ENCODE measurements at places on chromosomes 5 and 9. TPM values are rescaled to one million over a fixed set of nuclear protein-coding genes. Genes with fewer than 3 reads are reported as not detected.

- no peak for DNase-seq
Measured at GRCh38 chr5:134136771-134137170, 22.3 kb downstream of the TCF7 start.

DNA sequence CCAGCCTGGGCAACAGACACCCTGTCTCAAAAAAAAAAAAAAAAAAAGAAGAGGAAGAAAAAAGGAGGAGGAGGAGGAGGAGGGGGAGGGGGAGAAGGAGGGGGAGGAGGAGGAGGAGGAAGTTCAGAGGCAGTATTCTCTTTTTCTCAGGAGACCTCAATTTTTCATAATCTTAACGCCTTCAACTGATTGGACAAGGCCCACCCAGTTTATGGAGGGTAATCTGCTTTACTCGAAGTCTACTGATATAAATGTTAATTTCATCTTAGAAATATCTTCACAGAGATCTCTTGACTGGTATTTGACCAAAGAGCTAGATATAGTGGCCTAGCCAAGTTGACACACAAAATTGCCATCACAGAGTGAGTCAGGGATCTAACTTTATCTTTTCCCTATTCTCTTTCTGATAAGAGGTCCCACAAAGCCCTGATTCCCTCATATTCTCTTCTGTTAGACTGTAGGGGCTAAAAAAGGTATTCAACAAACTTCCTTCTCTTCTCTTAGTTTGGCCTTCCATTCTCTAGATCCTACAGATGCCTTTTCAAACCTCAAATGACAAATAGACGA is 115.5 kb upstream of the ABCA1 start:
- no peak for DNase-seq

DNA sequence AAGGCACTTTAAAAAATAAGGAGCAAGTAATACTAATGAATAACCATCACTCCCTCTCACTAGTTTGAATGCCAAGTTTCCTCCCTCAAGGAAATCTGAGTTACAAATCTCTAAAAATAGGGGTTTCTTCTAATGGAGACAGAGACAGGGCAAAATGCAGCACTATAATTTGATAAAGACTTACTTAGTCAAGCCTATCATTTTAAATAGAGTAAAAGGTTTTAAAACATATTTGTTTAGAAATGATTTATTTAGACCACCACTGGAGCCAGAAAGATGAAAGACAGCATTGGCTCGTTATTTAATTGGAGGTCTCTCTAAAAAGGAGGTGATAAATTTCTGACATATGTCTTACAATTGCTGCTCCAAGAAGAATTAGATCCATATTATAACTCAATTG is 228.7 kb downstream of the TLE1 start:
- no peak for DNase-seq

GRCh38 chr5:943201-943917 is 50.7 kb downstream of the TRIP13 start:
- peak; percentile 67 for DNase-seq

- no peak for DNase-seq
Measured at GRCh38 chr5:5179597-5179996, 39.5 kb downstream of the ADAMTS16 start.

DNA sequence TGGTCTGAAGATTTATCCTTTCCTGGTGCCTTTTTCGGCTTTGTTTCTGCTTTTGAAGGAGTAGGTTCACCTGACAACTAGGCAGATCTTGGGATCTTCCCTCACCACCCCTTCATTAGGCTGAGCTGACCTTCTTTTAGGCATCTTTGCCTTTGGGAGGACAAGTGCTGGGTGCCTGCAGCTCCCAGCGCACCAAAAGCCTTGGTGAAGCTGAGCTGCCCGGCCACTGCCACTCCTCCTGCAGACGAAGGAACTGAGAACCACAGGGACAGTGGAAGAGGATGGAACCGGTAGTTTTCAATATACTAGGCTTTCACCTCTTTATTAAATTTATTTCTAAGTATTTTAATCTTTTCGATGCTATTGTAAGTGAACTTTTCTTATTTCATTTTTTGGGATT is 16.8 kb upstream of the MARCOL start:
- DNase-seq = no peak

DNA sequence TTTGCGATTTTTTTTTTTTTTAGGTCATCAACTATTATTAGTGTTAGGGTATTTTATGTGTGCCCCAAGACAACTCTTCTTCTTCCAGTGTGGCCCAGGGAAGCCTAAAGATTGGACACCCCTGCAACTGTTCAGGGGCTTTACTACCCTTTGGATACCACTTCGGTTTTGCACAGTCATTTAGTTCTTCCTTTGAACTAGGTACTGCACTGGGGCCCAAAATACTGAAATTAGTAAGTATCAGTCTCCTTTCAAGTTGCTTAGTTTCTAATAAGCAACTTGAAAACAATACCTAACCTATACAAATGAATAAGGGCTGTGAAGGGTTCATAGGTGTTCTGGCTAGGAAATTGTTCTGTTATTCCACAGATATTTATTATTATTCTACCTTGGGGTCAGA is 45.3 kb downstream of the CWC27 start:
- DNase-seq = no peak

DNA sequence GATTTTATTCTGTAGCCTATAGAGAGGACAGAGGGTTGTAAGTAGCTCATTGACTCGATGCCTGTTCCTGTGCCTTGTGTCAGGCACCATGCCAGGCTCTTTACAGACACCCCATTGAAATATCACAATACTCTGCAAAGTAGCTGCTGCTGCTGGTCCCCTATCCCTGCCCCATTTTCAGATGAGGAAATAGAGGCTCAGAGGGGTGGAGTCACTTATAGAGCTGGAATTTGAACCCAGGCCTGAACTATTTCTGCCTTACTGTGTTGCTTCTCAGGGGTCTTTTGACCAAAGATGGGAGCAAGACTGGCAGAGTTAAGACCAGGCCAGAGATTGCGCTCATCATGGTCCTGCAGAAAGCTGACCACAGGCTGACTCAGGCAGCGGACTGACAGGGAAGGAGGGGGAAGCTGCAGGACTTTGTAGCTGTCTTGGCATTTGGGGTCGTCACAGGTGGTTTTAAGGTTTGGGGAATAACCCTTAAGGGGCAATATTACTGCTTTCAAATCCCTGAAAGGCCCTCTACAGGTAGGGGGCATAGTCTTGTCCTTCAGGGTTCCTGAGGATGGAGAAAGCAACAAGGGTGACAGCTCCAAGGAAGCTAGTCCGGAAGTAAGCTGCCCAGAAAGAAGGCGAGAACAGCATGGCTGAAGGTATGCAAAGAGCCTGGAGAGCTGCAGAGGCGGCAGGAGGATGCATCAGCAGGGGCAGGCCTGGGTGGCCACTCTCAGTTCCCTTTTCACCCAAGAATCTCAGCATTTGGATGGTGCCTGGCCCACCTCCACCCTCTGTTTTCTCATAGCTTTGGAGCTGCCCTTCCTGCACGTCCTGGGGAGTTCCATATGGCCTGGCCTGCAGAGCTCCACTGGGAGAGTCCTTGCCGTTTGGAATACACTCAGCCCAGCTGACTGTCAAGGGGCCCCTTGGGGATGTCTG is 18.3 kb upstream of the NDST1 start:
- DNase-seq = no peak

DNA sequence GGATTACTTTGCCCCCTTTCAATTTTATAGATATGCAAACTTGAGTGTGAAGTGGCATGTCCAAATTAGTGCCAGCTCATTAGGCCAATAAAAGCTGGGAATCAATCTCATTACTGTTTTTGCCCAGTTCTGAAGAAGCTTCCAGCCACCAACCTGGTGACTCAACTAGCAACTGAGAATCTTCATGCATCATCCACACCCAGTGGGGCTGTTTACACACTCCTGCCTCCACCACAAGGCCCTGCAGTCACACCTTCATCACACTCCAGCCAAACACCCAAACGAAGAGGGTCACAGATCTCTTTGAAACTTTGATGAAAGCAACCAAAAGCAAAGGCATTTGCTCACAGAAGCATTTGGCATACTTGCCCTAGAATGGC is 41.3 kb upstream of the S1PR3 start:
- DNase-seq = no peak

Gene PRRX2
- not detected for total RNA-seq

DNA sequence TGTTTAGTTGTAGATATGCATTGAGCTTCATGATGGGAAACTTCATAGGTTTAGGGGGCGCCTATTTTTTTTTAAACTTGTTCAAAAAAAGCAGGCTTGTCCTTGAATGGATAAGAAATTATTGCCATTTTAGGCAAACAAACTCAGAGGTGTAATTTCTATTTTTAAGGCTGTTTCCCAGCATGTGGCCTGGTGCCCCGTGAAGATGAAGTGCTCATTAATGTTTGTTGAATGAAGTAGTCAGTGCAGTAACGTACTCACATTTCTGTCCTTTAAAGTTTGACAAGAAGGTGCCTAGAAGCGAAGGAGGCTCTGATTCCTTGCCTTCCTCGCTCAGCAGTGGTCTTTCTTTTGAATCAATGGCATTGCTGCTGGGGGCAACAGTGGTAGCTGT is 54.3 kb downstream of the ZNF618 start:
- DNase-seq = no peak

DNA sequence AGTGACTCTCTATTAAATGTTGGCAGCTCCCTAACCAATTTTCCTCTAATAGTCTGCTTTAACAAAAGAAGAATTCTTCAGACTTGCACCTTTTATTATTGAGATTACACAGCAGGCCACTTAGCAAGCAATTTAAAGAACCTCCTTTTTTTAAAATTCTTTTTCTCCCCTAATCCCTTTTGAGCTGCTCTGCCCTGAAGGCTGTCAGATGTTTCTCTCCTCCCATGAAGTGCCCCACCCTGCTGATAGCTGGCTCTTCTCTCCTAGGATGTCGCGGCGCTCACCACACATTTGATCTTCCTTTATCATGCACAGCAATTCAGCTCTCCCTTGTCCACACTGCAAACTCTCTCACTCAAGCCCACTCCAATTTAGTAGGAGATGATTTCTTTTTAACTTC is 1471.1 kb upstream of the ACO1 start:
- no peak for DNase-seq

- DNase-seq = no peak
Measured at GRCh38 chr9:137148661-137149060, 9.7 kb downstream of the GRIN1 start.

- DNase-seq = peak; percentile 67
Measured at GRCh38 chr5:99037668-99038067, 108.9 kb upstream of the CHD1 start.

Gene TAF7
- 116 TPM for total RNA-seq

DNA sequence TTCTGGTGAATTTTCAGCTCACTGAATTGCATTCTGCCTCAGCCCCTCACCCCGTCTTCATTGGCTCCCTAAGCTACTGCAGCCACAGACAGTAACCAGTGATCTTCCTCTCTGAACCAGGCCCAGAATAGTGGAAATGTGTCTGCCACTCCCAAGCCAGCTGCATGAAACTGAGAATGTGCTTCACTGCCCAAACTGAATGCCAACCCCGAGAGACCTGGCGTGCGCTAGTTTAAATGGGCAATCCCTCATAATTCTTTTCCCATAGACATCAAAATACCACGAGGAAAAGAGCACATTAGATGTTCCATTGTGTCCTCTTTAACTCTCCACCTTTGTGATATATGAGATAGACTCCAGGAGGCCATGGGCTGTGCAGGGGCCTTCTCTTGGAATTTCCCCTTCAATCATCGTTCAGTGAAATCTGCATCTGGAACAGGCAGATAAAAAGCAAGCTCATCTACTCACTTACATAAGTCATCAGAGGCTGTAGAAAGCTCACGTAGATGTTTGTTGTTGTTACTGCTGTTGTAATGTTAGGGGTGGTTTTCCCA is 320.2 kb downstream of the NFIB start:
- no peak for DNase-seq

Gene GPR21
- not detected for total RNA-seq

Gene IL5
- not detected for total RNA-seq

Data from myocyte (in vitro differentiated cells).